ENCODE measurements at places on chromosomes 4 and X.

DNA sequence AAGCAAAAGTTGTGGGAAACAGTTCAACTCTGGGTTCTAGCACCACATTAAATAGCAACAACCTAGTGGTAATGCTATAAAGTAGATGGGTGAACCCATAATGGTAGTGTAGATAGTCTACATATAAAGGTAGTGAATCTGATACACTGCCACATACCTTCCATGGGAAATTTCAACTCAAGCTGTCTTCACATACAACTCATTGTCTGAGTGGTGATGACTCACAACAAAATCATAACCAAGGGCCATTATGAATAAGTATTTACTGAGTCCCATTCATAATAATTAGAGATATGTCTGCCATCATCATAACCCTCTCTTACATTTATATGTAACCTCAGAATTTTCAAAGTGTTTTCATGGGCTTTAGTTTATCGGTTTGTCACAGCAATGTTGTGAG lies 34.8 kb downstream of the EGF start:
- peak; percentile 84 for DNase-seq

DNA sequence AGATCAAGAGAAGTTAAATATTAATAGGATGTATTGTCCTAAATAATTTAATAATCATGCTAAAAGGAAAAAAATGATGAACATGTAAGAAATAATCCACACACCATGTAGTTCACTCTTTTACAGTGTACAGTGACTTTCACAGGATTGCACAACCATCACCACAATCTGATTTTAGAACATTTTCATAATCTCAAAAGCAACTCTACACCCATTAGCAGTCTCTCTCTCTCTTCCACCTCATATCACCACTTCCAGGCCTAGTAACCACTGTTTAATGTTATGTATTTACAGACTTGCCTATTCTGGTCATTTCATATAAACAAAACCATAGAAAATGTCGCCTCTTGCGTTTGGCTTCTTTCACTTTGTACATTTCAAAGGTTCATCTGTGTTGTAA lies 153.4 kb downstream of the FSTL5 start:
- DNase-seq = peak; percentile 20

- peak; percentile 75 for DNase-seq
These were observed 32.2 kb downstream of the SMS start for GRCh38 chrX:21972721-21973120.

- DNase-seq = no peak
These were observed 698.0 kb downstream of the FAT4 start for GRCh38 chr4:126012691-126013290.

DNA sequence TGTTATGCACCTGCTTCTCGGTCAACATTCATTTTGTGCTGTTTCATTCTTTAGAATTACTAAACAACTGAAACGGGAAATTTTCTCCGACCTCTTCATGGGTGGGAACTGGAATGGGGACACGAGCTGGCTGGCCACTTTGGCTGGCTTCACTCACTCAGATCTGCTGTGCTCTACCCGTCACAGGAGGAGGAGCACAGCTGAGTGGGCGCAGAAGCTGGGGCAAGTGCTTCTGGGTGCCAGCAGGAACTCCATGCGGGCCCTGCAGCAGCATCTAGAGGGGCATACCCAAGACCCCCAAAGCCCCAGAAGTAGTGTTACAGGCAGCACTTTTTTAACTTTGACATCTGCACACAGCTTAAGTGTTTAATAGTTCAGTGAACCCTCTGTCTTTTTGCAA lies 109.6 kb downstream of the TMEM144 start:
- no peak for DNase-seq
